ENCODE measurements at places on chromosomes 11 and 22.

DNA sequence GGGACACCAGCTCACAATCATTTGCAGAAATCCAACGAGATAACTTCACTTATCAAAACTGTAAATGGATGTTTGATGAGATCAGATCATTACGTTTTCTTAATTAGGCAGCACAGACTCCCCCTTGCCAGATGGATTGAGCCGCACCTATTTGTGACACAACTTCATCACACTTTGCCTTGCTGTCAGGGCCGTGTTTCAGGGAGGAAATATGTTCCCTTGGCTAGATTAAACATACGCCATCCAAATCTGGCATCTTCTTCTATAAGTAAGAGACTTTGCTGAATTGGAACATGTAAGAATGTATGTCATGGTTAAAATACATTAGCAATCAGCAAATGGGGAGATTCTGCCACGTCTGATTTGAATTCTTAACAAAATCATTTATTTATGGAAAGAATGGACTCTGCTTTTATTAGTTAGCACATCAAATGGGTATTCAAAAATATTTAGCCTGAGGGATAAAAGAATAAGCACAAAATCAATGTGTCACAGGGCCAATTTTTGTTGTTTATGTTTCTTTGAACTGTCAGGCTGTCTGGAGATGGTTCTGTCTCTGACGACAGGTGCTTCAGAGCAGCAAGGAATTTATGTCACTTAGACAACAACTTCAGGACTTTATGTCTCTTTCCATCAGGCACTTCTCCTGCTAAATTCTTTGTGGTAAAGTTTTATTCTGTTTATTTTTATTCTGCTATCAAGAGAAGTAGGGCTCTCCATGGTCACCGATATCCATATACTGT is 326.1 kb upstream of the NCAM1 start:
- DNase-seq = no peak

DNA sequence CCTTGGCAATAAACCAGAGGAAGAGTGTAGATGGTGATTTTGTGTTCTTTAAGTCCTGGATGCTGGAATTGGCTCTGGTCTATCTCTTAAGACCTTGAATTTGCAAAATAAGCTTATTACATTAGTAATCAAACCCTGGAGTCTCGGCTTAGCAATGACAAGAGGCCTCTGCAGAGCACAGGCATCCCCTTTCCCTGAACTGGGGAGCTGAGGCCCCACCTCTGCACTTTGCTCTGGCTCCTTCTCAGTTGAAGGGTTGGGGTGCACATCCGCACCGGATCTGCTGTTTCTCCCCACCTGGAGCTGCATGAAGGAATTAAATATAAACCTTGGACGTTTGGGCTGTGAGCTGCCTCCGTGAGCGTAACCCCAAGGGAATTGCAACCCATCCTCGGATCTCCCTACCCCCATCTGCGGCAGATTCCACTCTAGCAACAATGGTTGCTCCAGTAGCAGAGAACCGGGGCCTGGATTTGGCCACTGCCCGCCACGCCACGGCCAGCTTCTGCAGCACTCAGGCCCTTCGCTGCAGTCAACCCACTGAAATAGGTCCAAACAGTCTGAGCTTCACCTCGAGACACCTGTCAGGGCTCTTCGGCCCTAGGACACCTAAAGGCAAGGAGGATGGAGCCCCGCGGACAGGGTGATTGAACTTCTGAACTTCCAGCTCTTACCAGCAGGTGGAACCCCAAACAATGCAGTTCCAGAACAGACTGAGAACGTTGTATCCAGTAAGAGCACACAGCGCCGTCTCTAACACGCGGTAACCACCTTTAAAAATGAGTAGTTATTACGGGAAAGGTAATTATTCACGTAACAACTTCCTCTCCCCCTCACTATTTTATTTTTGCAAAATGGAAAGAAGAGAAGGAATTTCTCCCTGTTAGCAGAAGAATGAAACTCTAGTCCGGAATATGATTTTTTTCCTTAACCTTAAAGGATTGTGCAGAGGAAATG is 54.8 kb upstream of the CAPRIN1 start:
- peak; percentile 80 for DNase-seq

DNA sequence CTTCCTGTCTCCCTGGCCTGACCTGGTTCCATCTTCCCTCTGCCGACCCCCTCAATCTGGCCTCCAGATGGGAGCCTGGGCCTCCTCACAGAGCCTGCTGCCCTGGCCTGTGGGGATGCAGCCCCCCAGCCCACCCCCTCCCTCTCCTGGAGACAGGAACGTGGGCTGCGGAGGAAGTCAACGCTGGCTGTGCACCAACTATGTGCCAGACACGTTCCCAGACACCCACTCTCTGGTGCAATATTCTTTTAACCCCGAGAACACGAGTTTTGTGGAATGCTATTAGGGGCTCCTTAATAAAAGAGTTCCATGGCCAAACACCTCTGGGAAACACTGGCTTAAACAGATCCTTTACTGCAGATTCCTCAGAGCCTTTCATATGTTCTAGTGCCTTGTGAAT is 15.9 kb downstream of the WNT11 start:
- DNase-seq = no peak

DNA sequence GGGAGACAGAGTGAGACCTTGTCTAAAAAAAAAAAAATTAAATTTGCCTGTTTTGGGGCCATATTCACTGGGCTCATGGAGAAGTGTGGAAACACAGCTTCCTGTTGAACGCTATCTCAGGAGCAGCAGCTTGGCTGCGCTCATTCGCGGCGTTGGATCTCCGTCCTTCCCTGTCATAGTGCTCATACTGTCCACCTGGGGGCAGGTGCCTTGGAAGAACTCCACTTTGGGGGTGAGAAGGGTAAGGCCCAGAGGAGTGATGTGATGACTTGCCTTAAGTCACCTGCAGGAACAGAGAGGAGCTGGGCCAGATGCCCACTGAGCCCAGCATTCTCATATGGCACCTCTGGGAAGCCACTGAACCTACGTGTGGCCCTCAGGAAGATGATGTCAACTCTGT is 82.8 kb downstream of the CABIN1 start:
- peak; percentile 16 for DNase-seq

DNA sequence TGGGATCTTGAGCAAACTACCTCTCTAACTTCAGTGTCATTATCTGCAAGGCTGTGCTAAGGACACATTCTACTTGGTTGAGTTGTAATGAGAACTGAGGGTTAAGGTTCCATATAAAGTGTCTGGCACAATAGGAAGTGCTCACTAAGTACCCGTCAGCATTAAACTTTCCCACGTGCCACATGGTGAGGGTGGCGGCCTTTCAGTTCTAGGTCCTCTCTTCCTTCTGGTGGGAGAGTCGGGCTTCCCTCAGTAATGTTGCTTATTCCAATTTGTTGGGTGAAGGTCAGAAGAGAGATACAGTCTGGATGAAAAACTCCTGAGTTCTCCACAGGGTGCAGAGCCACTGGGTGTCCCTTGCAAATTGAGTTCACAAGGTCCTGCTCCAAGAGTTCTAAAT is 4.6 kb upstream of the CD6 start:
- DNase-seq = no peak

- DNase-seq = no peak
These were observed 666 bp downstream of the MSANTD4 start for GRCh38 chr11:106021181-106021966.

- DNase-seq = no peak
These were observed 97.5 kb upstream of the PRR5 start for GRCh38 chr22:44604455-44604854.

GRCh38 chr11:103949781-103950180 is 86.7 kb upstream of the DDI1 start:
- no peak for DNase-seq

GRCh38 chr22:11066458-11067285 is 4461.3 kb upstream of the OR11H1 start:
- no peak for DNase-seq

DNA sequence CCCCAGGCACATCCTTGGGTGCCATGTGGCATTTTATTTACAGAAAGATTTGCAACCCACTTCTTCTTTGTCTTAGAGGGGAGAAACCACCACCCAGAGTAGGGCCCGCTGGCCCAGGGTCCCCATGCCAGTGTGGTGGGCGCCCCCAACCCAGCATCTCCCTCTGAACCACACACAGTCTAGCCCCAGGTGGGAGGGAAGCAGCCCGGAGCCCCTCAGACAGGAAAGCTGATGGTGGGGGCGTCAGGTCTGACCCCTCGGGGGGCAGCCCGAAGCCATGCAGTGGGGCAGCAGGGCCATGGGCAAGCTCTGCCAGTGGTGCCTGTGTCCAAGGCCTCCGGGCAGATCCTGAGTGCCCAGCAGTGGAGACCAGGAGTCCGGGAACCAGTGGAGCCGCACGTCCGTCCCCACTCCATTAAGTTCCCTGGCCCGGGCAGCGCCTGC is 11.7 kb downstream of the TRPM5 start:
- no peak for DNase-seq

DNA sequence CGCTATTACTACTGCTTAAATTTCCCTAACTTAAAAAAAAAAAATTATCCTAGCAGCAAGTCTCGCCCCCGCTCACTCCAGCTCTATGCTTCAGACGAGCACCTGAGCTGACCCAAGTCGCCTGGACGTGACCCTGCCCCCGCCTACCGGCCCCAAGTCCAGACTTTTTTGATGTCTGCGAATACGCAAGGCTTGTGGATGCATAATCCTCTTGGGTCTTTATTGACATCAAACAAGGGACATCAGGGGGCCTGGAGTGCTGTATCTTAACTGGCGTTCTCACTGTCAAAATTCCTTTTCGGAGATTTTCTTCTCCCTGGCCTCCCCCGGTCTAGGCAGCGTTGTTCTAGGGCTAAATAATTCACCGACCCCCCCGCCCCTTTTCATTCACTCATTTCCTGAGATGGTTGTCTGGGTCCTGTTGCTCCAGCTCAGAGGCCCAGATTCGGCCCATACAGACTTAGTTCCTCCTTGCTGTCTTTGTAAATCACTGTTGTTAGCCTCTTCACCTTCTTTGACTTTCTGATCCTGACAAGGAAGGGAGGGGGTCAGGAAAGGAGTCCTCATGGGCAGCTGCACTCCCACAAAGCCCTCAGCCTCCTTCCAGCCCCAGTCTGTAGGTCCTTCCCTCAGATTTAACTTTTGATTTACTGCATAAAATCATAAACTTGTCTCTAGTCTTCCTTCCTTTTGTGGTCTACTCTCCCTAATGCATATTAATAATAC is 601 bp upstream of the LRP4 start:
- peak; percentile 73 for DNase-seq

- DNase-seq = no peak
These were observed 221.2 kb downstream of the DSCAML1 start for GRCh38 chr11:117575856-117576255.

- no peak for DNase-seq
These were observed 130.5 kb downstream of the SPON1 start for GRCh38 chr11:14093065-14093464.

DNA sequence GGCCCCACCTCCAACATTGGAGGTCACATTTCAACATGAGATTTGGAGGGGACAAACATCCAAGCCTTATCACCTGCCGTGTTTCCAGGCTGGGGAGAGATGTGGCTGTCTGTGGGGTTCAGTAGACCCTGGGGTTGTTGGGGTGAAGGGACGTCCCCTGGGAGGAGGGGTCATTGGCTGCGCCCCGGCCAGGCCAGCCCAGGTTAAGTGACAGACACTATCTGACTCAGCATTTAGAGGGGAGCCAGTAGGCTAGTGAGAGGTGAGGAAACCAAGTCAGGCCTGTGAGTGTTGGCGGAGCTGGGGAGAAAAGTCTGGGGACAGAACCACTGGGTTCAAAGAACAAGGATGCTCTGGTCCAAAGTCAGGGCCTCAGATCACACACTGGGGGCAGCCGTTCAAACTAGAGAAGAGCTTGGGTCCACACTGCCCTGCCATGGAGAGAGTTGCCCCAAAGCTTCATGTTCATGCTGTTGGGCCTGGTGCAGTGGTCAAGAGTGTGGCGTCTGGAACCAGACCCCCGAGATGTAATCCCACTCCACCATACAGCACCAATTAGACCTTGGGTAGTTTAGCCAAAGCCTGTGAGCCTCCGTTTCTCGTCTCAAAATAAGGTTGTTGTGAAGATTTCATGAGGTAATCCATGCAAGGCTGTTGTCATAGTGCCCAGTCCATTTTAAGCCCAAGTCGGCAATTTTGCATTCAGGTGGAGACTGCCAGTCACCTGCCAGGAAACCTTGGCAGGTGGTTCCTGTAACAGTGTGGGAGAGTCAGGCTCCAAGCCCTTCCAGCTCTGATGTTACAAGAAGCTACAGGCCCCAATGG is 1289.6 kb downstream of the TBC1D22A start:
- no peak for DNase-seq

DNA sequence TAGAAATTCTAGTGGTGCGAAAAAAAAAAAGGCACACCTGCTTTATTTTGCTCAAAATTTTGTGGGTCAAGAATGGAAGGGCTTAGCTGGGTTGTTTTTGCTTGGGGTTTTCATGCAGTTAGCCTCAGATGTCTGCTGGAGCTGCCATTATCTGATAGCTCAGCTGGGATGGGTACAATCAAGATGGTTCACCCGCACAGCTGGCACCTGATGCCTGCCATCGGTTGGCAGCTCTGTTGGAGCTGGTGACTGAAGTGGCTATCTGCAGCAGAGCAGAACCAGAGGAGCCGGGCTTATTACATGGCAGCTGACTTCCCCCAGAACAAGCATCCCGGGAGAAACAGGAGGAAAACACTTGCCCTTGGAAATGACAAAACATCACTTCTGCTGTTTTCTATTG is 12.1 kb upstream of the ELFN2 start:
- no peak for DNase-seq

DNA sequence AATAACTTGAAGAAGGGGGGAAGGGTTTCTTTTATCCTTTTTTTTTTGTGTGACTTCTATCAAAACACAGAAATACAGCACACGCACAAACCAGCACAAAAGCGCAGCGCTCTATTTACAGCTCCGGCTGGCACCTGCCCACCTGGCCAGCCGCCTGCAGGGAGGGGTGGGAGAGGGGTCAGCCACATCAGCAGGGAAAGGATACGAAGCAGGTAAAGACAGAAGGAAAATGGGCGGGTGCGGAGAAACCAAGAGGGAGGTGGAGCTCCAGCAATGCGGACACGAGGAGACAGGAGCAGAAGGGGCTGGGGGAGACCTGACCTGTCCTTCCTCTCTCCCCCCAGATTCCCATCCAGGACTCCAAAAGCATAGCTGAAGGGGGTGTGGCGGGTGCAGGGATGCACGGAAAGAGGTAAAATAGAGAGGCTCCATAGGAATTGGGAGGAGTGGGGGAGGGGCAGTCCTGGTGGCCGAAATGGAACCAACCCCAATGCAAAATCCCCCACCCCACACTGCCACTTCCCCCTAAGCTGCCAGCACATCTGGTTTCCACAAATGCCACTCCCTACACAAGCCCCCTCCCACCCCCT is 14.1 kb downstream of the CXCR5 start:
- peak; percentile 36 for DNase-seq

DNA sequence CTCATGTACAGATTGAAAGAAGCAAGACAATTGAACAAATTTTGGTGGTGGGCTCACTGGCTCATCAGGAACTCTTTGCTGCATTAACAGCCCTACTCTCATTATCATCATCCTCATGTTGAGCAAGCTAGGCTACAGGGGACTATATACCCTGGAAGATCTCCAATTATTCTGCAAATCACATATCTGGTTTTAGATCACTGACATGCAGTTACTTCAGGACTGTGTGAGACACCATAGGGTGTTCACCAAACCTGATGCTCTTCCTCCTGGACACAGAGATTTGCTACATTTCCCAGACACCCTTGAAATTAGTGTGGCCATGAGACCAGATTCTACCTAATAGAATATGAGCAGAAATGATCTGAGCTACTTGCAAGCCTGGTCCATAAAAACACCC is 23.0 kb upstream of the ME3 start:
- DNase-seq = no peak
